ENCODE measurements at places on chromosomes 16 and 17. TPM values are rescaled to one million over a fixed set of nuclear protein-coding genes. Genes with fewer than 3 reads are reported as not detected.

DNA sequence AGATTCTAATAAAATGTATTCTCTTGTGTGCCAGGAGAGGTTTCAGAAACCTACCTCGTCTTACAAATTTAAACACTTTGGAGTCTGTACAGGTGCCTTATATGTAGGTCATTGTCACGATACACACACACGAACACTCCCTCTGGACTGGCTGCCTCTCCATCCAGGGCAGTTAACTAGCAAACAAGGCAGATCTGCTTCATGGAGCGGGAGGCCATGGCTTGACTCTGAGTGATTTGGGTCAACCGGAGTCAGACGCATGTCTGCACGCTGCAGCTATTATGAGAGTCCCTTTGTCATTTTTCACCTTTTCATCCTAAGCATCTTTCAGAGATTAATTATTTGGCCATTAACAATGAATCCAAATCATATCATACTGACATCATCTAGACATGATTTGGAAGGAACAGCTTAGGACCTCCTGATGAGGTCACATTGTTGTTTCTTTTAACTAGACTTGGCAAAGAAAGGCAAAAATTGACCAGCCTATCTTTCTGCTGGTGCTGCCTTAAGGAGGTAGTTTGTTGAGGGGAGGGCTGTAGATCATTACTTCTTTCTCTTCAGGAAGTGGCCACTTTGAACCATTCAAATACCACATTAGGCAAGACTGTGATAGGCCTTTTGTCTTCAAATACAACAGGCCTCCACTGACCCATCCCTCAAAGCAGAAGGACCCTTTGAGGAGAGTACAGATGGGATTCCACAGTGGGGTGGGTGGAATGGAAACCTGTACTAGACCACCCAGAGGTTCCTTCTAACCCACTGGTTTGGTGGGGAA, 58.9 kb downstream of the HLF start:
- no peak for DNase-seq

- no peak for DNase-seq
These were observed 3.6 kb downstream of the APOBR start for GRCh38 chr16:28497861-28498599.

Gene SPNS2
- total RNA-seq: 10.3 TPM

DNA sequence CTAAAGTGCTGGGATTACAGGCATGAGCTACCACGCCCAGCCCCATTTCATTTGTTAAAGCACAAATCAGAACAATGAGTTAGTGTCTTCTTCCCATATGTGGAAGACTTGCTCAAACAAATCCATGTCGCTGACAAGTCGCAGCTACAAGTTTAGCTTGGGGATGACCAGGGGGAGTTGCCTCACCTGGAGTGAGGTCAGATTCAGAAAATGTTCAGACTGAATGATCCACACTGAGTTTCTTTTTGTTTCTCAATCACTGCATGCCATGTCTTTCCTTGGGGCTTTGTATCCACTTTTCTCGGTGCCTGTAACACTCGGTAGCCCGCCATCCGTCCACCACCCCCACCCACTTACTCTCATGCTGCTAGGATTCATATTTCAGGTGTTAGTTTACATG, 437.3 kb upstream of the DYNLRB2 start:
- DNase-seq: no peak

Gene CEMP1
- total RNA-seq: not detected

DNA sequence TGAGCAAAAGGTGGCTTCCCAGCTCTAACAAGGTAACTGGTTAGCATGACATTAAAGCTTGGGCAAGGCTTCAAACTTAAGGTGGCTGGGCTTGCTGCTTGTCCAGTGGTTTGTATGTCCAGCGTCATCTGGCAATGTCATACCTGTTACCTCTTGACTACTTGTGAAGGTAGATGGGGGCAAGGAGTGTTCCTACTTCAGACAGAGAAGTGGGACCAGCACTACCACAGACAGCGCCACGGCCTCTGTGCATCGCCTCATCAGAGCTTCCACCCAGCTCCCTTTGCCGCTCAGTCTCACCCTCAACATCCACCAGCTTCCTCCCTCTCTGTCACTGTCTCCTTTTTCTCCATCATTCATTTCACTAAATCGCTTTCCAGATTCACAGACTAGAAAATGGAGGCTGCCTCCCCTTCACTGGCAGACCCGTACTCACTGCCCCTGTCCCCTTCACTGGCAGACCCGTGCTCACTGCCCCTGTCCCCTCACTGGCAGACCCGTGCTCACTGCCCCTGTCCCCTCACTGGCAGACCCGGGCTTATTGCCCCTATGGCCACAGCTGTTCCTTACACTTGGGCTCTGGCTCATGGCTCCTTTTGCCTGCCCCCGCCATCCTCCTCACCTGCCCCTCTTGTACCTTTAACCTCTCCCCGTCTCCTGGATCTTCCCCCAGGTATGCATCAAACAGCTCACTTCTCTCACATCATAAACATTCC, 14.8 kb downstream of the CYB5D2 start:
- no peak for DNase-seq

GRCh38 chr16:67800338-67800926, 5.9 kb downstream of the RANBP10 start:
- peak; percentile 81 for DNase-seq

DNA sequence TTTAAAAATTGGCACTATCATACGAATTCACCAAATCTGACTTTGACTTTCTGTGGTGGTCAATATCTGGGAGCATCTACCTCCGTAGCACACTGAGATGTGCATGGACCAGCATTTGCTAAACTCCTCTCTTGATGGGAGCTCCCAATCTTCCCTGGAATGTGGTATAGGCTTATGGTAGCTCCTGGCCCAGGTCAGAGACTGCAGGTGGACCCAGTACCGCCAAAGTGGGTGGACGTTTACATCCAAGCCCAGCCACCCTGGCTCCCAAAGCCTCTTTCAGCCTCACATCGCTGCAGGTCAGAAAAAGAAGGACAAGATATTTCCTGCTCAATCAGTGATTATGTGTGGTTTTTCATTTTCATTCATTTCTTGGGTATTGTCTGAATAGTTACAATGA, 43.1 kb upstream of the NKD1 start:
- no peak for DNase-seq

Gene FAM171A2
- 0.62 TPM for total RNA-seq

DNA sequence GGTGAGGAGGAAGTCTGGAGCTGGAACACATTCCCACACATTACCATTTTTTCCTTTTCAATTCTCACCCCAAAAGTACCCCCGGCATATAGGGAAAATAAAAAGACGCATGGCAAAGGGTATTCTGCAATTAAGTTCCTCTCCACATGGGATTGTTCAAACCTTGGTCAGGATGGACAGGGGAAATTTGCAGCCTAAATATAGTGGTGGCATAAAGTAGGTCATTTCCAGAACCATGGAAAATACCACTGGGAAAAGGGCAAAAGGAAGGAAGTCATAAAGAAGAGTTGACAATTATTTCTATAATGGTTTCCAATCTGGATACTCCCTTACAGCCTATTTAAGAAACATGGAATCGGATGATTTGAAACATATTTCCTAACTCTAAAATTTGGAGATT, 135.8 kb downstream of the STX8 start:
- no peak for DNase-seq

DNA sequence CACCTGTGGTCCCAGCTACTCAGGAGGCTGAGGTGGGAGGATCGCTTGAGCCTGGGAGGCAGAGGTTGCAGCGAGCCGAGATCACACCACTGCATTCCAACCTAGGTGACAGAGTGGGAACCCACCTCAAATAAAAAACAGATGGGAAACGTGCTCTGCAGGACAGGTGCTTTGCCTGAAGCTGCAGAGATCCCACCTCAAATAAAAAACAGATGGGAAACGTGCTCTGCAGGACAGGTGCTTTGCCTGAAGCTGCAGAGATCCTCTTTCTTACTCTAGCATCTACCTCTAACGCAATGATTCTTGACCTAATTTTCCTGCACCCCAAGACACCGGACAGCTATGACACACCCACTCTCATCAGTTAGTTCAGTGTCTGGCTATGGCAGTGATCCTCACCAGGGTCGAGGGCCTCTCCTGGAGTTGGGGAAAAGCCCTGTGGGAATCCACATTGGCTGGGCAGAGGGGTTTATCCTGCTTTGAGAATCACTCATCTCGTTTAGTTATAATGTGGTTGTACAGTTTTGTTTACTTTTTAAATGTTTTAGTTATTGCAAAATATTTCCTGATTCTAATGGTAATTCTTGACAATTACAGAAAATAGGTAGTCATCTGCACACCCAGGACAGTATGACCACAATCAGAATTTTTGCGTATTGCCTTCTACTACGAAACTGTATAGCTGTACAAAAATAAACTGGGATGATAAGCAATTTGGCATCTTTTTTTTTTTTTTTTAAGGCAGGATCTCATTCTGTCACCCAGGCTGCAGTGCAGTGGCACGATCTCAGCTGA, 11.4 kb downstream of the VPS53 start:
- no peak for DNase-seq

GRCh38 chr16:26605626-26606271, 461.0 kb upstream of the C16orf82 start:
- no peak for DNase-seq

Gene PTGES3L
- 51.2 TPM for total RNA-seq

Gene SP6
- 0.08 TPM for total RNA-seq

Gene ALOX15
- 0.35 TPM for total RNA-seq

GRCh38 chr16:88449267-88449561, 3.9 kb upstream of the ZFPM1 start:
- DNase-seq: no peak

- no peak for DNase-seq
These were observed 30.4 kb upstream of the PITPNA start for GRCh38 chr17:1592751-1593629.

GRCh38 chr16:66741950-66742808, 9.2 kb downstream of the DYNC1LI2 start:
- DNase-seq: no peak

Gene SPATA32
- not detected for total RNA-seq

Gene BCO1
- total RNA-seq: not detected

GRCh38 chr16:46586011-46586577, 35.1 kb downstream of the SHCBP1 start:
- DNase-seq: no peak

DNA sequence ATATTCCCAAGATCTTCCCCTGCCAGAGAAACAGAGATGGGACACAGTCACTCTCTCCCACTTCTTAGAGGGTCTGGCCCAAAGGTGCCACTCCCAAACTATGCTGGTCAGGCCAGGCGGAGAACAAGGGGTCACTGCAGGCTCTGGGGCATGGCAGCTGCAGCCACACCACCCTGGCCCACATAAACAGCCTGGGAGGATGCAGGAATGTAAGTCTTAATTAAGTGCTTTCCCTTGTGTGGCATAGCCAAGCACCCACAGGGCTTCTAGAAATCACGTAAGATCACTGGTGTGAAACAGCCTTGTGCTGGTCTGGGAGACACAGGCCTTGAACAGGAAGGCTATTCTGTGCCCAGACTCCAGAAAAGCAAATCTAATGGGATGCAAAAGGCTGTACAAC, 31.5 kb downstream of the ABCC12 start:
- DNase-seq: no peak

DNA sequence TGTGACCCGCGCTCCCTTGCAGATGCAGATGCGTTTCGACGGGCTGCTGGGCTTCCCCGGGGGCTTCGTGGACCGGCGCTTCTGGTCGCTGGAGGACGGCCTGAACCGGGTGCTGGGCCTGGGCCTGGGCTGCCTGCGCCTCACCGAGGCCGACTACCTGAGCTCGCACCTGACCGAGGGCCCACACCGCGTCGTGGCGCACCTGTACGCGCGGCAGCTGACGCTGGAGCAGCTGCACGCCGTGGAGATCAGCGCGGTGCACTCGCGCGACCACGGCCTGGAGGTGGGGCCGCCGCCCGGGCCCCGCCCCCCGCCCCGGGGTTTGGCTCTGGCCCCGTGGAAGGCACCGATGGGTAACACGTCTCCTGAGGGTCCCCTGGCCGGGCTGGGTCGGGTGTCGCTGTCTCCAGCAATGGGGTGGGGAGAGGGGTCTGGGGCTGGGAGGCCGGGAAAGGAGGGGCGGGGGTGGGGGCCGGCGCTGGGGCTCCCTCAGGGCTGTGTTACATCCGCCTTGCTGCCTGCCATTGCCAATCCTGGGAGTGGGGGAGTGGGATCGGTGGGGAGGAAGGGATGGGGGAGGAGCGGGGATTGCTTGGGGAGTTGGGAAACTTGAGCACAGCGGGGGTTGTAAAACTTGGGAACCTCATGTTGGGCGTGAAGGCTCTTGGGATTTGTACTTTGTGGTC, 737 bp downstream of the NUDT16L1 start:
- DNase-seq: peak; percentile 75

DNA sequence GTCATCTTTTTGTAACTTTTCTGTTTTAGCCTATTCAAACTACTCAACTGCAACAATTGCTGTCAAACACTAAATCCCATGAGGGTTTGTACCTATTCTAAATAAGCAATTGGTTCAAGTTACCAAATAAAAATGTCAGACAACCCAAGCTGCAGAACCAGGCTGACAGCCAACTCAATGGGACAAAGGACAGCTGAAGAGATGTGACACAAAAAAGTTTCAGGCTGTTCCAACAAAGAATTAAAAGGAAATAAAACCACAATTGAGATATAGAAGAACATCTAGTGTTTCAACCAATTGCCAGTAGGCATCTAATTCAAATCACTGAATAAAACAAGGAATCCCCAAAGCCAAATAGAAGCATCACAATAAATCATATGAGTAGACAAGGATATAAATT, 49.3 kb downstream of the GRB7 start:
- no peak for DNase-seq

DNA sequence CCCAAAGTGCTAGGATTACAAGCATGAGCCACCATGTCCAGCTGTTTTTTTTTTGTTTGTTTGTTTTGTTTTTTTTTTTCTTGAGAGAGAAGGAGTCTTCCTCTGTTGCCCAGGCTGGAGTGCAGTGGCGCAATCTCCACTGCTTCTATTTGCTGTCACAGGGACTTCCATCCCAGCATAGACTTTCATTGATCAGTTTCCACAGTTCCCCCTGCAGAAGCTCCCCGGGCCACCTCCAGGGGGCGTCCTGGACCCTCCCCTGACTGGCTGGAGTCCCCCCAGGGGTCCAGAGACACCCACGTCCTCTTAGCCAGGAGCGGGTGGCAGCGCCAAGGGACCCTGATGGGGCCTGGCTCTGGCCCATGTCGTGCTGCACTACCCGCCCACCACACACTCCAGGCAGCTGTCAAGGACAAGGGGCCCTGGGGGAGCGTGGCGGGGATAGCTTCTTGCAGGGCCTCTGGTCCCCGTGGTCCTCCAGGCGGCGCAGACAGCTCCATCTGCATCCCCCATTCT, 3.1 kb upstream of the NPW start:
- DNase-seq: no peak

Gene ACSM2B
- not detected for total RNA-seq

Gene TEKT3
- total RNA-seq: 0.86 TPM

Gene IKZF3
- total RNA-seq: 0.51 TPM

Gene IL4R
- total RNA-seq: 22.0 TPM

DNA sequence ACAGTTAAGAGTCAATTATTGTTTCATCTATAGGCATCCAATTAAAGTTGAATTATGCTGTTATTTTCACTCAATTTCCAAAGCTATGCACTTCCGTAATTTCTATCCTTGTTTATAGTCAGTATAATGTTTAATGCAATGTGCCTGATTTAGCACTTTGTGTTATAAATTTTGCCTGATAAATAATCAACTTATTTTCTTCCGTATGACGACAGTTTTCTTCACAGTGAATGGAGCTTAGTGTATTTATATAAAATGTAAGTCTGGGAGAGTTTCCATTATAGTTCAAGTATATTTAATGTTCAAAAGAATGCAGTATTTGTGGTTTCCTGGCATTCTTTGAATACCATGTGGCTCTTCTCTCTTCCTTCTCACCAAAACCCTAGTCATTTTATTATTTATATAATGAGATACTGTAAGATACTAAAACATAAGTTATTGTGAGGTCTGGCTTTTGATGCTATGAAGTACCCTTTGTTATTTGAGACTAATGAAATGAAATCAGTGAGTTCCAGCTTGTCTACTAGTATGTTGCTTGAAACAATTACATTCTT, 240.6 kb downstream of the PRKCA start:
- no peak for DNase-seq

Gene TMEM256
- total RNA-seq: 67.7 TPM

Data from cardiac septum (tissue), 1 donor.